Bronchial epithelial cell (primary cell): ENCODE measurements at places on chromosomes 6 and 20. TPM values are rescaled to one million over a fixed set of nuclear protein-coding genes. Genes with fewer than 3 reads are reported as not detected.

DNA sequence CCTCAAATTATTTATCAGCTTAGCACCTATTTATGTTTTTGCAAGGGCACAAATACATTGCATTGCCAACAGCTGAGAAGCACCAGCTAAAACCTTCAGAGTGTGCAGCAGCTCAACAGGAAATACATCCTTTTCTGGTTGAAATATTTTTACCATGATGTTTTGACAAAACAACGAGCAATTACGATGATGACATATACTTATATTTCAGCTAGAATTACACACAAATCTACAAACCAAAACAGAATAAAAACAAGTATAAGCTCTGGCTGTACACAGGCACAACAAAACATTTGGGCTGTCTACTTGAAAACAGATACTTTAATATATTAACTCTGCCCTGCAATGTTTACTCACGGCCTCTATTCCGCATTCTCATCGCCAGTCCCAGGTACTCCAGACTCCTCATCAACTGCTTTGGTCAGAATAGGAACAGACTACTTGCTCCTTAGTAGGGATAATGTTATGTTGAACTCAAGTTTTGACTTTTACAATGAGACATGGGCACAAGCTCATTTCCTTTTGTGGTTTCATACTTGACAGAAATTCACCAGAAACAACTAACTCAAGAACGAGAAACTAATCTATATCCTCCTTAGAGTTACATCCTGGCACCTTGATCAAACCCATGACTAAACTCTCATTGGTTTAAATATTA lies 377.6 kb downstream of the ESR1 start:
- DNase-seq = peak; percentile 5

DNA sequence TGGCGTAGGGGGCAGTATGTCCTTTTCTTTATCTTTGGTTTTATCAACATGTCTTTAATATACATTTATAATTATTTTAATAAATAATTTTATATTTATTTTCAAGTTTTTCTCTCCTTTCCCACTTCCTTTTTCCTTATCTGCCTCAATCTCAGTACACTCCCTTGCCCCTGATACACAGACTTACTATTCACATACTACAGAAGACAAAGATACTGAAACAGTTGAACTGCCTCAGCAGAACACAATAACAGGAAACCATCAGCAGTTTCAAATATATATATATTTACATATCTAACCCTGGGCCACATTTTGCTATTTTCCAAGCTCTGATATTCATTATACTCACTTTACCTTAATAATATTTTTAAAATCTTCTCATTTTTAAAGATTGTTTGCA lies 19.8 kb downstream of the IBTK start:
- DNase-seq = no peak

- peak; percentile 82 for DNase-seq
Observed at GRCh38 chr6:158894193-158894592, 75.0 kb upstream of the EZR start.

- peak; percentile 90 for DNase-seq
Observed at GRCh38 chr20:51661609-51662178, 106.5 kb downstream of the ATP9A start.

DNA sequence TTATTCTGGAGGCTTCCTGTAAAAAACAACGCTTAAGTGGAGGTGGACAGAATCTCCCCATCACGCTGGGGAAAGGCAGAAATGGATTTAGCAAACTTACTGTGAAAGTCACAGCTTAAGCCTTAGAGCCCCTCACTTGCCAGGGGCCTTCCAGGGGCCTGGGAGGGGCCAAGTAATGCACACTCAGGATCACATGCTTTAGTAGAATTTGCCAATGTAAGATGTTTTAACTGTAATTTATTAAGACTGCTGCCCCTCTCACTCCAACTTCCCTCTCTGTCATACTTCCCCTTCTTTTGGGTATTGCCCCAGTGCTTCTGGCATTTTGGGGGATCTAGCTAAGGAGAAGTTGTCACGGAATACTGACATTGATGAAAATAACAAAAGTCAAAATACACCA lies 12.6 kb upstream of the ADA start:
- no peak for DNase-seq

GRCh38 chr6:137625808-137626207 lies 131.6 kb upstream of the OLIG3 start:
- DNase-seq = no peak

GRCh38 chr6:123804787-123805540 lies 1.3 kb downstream of the NKAIN2 start:
- no peak for DNase-seq

DNA sequence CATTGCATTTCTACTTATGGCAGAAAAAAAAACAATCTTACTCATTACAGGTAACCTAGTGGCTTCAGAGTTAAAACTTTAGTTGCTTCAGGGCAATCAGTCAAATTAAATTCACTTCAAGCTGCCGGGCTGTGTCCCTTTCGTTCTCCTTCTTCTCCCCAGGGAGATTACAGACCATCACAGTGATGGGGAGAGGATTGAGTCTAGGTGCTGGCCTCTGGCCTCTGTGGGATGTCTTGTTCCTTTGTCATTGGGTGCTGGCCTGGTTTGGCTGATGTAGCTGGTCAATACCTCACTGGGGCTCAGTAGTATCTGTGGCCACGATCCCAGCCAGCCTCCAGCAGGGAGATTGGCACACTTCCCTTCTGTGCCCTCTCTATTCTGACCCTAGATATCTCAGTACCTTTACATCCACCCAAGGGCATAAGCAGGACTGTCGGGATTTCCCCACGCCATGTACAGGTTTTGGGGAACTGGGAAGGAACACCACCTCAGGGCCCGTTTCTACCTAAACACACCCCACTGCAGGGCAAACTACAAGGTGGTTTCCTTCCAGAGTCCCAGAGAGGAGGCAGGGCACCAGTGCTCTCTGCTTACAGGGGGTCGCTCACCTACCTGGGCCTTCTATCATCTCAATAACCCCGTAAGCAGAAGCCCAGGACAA lies 15.4 kb downstream of the FYN start:
- no peak for DNase-seq

DNA sequence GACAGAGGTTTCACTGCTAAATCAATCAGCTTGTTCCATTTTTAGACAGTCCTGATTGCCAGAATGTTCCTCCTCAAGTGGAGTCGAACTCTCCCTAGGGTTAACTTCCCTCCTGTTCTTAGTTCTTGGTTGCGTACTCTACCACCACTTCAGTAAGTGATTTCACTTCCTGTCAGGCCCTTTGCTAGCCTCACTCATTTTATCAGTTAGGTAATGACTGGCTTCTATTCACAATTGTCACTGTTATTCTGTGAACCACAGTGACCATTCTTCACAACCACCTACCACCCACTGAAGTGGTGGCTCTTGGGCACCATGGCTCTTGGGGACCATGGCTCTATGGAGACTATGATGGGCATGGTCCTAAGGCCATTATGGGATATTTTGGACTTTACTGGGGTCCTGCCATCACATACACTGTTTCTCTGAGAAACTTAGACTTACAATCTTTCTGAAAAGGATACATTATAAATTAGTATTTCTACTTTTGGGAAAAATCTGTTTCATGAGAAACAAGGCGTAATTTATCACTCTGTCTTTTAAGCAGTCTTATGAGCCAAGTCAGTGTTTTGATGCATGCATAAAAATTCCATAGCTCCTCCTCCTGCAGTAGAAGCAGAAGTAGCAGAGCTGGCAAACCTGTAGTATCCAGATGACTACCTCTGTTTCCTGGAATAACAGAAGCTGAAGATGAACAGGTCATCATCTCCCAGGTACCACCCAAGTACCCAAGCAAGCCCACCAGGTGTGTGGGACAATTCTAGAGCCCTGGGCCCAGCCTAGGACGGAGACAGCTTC lies 66.3 kb downstream of the ATXN1 start:
- DNase-seq = no peak

DNA sequence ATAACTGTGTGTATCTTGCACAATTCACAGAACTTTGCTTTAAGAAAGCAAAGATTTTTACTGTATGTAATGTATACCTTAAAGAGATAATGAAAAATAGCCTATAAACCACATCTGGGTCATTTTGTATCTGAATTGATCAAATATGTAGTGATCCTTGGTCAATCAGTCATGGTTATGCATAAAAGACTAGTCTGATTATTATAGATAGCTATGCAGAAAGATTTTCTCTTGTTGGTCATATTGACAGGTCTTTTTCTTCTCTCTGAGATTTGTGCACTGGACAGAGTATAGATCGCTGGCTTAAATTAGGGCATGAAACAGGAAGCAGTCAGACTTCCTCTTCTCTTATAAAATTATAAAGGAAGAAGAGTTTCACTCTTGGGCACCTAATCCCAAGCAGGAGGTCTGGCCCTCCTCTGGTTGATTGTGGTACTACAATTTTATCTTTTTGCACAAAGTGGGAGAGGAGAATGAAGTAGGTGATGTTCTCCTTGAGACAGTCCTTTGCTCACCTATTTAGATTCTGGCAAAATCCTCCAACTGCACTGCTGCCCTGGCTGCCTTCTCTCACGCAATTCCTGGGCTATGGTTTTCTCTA lies 380.9 kb upstream of the RGS17 start:
- peak; percentile 35 for DNase-seq

DNA sequence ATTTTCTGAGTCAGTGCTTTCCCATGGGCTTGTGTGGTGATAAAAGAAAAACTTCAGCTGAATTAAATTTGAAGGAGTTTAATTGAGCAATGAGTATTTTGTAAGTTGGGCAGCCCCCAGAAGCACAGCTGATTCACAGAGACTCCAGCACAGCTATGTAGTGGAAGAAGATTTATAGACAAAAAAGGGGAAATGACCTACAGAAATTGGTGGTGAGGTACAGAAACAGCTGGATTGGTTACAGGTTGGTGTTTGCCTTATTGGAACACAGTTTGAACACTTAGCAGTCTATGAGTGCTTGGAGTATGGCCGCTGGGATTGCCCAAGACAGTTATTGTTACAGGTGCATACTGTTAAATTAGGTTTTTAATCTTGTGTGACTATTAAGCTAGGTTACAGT lies 96.9 kb upstream of the PTPRK start:
- DNase-seq = no peak

GRCh38 chr6:56875961-56876360 lies 78.9 kb upstream of the BEND6 start:
- DNase-seq = no peak

GRCh38 chr6:154257067-154257466 lies 99.5 kb downstream of the IPCEF1 start:
- DNase-seq = no peak

- DNase-seq = no peak
Observed at GRCh38 chr6:14190191-14190928, 72.8 kb downstream of the CD83 start.

GRCh38 chr6:3748208-3749066 lies 3.1 kb downstream of the PXDC1 start:
- peak; percentile 73 for DNase-seq

The SLC12A5 gene
- not detected in 2 replicates for total RNA-seq

The C6orf15 gene
- 0.13 TPM in 1 of 2 replicates, not detected in the other for total RNA-seq

The RNF217 gene
- 14.2 and 16.3 TPM in 2 replicates for total RNA-seq

The SPEF1 gene
- under 0.01 TPM in 1 of 2 replicates, not detected in the other for total RNA-seq

The SNPH gene
- total RNA-seq = 1.7 and 1.8 TPM in 2 replicates

The HCRTR2 gene
- not detected in 2 replicates for total RNA-seq
